HFF-Myc (cell line): ENCODE measurements at places on chromosomes 7 and 10.
A peak's percentile ranks its signal among the peaks of the same experiment; 100 is the strongest.

DNA sequence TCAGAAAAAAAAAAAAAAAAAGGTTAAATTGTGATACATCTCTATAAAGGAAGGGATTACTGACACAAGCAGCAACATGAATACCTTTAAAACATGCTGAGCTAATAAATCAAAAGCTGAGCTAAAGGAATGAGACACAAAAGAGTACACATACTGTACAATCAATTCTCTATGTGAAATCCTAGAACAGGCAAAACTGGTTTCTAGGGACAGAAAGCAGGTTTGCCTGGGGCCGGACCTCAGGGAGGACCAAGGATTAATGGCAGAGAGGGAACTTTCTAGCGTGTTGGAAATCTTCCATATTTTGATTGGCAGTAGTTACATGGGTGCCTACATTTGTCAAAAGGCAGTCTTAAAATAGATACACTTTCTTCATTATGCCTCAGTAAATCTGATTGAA is 52.5 kb downstream of the KLRG2 start:
- no peak for DNase-seq

DNA sequence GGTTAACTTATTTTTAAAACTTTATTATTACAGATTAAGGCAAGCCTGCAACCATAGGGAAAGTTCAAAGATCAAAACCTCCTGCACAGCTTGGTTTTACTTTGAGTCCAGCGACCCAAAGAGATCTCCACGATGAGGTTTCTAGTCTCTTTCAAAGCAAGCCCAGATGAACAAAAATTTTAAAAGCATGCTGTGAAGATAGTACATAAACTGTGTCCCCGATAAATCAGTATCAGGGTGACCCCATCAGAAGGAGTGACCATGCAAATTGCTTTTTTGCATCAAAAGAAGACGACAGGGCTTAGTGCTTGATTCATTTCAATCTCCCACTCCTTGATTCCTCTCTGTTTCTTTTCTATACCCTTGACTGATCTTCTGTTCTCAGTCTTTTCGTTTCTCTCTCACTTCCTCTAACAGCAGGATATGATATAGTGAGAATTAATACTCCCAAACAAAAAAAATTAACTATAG is 16.0 kb upstream of the DNTT start:
- DNase-seq, result no peak

DNA sequence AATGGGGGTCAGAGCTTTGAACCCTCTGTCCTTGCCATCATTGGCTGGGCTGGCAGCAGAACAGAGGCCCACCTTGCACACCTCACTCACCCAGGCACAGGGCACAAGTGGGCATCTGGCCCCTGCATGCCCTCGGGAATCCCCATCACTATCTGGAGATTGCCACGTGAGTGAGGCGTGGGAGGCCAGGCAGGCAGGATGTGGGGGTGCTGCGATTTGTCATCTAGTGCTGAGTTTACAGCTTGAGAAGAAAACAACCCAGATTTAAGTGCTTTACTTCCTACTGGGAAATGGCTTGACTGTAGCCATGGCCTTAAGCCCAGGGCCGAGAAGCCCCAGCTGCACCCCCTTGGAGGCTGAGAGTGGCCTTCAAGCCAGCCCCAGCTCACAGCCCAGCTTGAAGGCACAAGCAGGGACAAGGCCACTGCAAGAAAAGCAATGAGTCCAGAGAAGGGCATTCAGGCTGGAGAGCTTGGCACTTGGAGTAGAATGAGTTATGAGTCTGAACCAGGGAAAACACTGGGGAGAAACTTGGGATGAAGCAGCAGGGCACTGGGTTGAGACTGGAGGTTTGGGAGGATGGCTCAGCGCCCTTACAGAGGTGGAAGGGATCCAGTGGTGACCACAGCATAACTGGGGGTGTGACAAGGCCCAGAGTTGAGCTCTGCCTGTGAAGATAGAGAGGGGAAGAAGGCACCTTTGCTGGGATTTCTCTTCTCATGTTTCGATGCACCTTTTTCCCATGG is 123.0 kb downstream of the CXCL12 start:
- DNase-seq, result no peak

DNA sequence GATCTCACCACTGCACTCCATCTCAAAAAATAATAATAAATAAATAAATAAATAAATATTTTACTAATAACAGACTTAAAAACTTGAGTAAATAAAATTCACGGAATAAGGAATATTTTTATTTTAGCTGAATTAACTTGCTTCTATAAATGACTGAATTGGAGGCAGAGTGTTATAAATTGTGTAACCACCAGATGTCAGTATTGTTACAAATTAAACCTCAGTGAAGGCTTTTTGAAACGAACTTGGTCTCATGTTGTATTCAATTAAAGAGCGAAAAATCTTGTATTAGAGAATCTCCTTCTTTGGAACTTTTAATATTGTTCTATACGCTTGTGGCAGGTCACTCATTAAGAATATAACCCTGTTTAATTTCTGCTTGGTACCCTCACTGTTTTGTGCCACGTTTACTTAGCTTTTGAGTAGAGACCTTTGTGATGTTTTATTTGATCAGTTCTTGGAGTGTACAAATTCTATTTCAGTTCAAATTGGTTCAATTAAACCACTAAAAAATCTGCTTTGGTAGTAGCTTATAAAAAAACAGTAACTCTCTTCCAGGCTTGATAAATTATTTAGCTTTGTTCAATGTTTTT is 45.6 kb upstream of the SCIN start:
- DNase-seq, result peak; percentile 31

- DNase-seq, result peak; percentile 94
These were observed 29.5 kb upstream of the ANKRD2 start for GRCh38 chr10:97543025-97543546.

DNA sequence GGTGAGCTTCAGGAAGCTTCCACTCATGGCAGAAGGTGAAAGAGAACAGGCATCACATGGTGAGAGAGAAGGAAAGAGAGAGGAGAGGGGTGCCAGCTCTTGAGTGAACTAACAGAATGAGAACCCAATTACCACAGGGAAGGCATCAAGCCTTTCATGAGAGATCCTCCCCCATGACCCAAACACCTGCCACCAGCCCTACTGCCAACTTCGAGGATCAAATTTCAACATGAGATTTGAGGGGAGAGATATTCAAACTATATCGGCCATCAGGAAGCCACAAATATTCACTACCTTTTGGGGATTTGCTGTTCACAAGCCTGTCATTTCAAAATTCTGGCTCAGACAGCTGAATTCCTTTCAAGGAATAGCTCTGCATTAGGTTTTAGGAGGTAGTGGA is 39.9 kb upstream of the SMNDC1 start:
- no peak for DNase-seq

- DNase-seq, result no peak
These were observed 165.0 kb downstream of the SLIT1 start for GRCh38 chr10:97020452-97021400.

DNA sequence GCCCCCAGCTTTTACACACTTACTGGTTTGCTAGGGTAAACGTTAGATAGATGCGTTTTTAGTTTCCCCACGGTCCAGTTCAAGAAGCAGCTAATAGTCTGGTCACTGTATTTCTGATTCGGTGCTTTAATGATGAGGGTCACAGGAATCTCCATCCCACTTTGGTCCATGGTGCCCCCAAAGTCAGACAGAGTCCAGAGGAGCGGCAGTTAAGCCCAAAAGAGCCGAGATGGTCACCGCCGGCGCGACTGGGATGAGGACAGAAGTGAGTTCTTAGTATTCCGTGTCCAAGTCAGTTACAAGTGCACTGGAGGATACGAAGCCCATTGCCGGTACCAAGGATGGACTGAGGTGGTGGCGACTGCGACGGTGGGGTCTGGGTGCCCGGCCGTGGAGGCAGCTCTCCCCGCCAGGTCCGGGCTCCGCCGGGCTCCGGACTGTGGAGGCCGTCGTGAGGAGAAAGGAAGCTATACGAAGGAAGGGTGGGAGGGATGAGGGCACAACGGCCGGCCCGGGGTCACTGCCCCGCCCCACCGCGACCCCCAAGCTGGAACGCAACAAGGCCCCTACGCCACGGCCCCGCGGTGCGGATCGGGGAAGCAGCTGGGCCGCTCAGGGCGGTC is 663 bp downstream of the HERPUD2 start:
- DNase-seq, result no peak

DNA sequence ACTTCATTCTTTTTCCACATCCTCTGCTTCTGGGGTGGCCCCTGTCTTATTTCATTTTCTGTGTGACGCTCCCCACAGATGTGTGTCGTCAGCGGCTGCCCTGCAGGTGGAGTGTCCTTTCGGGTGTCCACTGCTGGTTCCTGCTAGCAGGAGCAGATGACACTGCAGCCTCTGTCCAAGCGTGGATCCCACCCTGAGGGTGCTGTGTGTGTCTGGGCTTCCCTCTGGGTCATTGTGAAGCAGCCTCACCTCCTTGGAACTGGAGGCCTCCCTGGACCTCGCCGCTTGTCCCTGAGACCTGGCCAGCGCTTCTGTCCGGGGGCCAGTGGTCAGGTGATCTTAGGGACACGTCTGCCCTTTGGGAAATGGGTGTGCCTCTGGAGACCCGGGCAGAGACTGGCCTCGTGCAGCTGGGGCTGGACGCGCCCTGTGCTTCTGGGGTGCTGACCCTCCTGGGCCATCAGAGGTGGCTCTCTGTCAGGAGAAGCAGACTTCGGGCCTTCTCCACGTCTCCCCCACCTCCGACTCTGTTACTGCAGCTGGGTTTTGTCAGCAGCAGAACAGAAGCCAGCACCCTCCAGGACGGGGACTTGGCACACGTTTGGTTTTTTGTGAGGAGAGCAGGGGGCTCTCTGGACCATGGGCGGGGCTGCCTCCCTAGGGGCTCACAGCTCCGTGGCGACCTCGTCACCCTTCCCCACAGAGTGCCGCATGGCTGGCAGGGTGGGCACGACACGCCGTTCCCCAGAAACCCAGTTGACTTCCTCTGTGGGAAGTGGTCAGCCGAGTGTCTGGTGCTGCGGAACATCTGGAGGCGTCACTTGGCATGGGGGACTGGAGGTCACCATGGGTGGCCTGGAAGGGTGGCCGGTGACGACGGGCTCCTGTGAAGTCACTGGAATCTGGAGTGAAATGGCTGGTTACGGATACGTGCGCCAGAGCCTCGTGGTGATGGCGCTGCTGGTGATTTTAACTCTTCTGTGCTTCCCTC is 48.4 kb downstream of the INPP5A start:
- no peak for DNase-seq

DNA sequence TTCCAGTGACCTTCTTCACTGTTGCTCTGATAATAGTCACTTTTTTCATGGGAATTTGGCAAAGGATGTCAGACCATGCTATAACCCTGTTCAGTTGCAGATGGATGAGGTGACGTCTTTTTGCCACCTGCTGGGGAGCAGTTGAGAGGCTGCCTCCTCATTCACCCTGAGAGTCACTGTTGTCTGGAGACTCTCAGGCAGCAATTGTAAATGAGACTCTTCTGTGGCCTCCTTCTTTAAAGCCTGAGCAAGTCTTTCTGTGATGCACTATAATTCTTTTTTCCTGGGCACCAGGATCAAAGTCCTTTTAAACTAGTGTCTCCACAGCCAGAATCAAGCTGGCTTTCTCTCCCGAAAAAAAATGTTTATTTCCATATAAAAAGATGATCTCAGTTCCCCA is 345.1 kb downstream of the ARL4A start:
- DNase-seq, result no peak

GRCh38 chr7:99395616-99396327 is 12.6 kb downstream of the PDAP1 start:
- DNase-seq, result no peak

DNA sequence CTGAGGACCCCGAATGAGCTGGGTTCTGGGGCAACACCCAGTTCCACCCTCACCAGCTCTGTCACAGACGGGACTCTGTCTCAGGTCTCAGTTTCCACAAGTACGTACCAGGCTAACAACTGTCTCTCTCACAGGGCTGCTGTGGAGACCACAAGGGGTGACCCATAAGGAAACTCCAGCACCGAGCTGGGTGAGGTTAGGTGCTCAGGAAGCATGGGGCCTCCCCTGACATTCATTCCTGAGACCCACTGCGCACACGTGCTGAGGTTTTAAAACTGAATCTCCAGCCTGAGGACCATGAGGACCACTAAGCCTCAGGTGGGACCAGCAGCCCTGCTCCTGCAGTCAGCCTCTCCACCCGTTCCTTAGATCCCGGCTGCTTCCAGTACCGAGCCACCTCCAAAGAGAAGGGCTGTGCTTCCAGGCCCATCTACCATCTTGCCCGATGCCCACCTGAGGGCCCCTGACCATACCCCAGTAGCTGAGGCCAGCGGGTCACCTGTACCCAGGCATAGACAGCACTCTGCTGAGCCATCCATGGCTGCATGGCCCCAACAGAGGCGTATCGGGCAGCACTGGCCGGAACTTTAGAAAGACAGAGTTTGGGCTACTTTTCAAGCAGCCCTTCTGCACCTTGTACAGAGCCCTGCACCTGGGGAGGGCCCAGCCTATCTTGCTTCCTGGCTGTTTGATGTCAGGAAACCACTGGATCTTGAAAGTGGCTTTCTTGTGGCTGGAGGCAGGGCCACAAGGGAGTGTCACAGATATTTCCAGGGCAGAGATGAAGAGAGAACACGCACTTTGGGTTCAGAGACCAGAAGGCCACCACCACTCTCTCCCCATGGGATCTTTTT is 18.7 kb downstream of the HSPA12A start:
- DNase-seq, result no peak

- no peak for DNase-seq
These were observed 76.3 kb downstream of the JCAD start for GRCh38 chr10:29982997-29983648.

GRCh38 chr10:91385306-91386085 is 24.6 kb upstream of the HECTD2 start:
- no peak for DNase-seq

GRCh38 chr10:91627344-91628102 is 5.3 kb downstream of the PPP1R3C start:
- no peak for DNase-seq

DNA sequence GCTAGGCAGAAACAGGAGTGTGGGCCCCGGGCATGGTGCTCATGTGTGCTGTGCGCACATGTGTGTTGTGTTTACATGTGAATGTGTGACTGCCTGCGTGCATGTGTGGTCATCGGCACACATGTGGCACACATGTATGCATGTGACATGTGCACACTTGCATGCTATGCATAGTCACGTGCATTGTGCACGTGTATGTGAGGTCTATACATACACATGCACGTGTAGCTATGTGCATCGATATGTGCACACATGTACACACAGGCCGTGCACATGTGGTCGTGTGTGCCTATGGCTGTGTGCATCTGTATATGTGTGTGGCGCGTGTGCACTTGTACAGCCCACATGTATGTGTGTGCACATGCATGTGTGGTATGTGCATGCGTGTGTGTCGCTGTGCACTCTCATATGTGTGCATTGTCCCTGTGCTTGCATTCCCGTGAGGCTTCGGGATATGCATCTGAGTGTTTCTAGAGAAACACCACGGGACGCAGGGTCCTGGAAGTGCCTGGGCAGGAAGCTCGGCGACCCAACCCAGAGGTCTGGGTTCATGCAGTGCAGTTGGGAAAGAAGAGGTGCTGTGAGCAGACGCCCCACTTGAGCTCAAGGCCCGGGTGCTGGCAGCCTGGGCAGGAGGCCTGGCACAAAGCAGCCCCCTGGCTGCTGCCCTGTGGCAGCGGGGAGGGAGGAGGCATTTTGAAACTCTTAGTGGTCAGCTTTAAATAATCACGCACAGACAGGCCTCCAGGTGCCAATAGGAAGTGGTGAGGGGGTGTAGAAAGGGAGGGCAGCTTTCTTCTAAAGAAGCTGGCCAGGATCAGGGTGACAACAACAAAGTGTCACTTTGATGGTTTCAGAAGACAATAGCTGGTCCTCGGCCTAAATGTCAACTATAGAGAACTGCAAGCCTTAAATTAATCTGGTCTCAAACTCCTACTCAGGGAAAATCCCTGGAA is 410.0 kb upstream of the MGMT start:
- DNase-seq, result no peak
